ENCODE measurements at places on chromosomes 2 and 18.

GRCh38 chr2:7450833-7451190, 533.6 kb downstream of the RNF144A start:
- no peak for DNase-seq

- DNase-seq: no peak
Measured at GRCh38 chr2:176873403-176873802, 339.2 kb upstream of the HNRNPA3 start.

GRCh38 chr2:37944268-37944667, 19.2 kb downstream of the RMDN2 start:
- DNase-seq: no peak

- no peak for DNase-seq
Measured at GRCh38 chr2:15817748-15818147, 122.6 kb upstream of the MYCN start.

- DNase-seq: no peak
Measured at GRCh38 chr2:14051401-14051800, 581.1 kb upstream of the LRATD1 start.
